ENCODE measurements at places on chromosomes 5 and 9.

- no peak for DNase-seq
These were observed 74.2 kb downstream of the ADGRV1 start for GRCh38 chr5:90632791-90633190.

- no peak for DNase-seq
These were observed 53.5 kb downstream of the TLR4 start for GRCh38 chr9:117757561-117758190.

GRCh38 chr9:112844771-112845542 is 45.7 kb downstream of the SLC46A2 start:
- DNase-seq = peak; percentile 52

GRCh38 chr9:101469026-101469425 is 33.5 kb upstream of the ALDOB start:
- DNase-seq = no peak

DNA sequence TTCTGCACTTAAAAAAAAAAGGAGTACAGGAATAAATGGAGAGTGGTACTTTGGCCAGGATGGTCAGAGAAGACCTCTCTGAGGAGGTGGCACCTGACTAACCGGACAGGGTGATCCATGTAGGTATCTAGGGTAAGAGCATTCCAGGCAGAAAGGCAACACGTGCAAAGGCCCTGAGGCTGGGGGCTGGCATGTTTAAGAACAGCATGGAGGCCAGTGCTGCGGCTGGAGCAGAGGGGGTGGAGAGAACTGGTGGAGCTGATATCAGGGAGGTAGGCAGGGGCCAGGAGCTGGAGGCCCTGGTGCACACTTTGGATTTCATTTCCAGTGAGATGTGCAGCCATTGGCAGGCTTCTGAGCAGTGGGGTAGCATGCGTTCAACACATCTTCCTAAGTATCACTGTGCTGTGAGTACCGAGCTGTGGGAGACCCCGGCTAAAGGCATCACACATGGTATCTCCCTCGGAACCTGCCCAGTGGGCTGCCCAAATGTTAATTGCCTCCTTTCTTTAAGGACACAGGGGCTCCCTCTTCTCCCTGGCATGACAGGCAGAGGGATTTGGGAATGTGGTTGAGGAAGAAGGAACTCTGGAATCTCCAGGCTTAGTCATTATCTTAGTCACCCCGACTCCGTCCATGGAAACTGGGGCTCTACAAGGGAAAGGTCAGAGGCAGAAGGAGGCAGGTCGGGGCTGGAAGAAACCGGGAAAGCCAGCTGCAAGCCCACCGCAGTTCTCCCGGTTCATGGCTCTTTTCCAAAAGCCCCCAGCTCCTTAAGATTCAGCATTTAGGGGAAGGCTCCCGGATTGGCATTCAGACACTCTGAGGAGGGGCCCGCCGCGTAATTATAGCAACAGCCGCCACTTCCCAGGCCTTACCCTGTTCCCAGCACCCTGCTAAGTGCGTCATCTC is 18.6 kb downstream of the SLC6A7 start:
- DNase-seq = no peak

Measured in activated CD4-positive, alpha-beta T cell treated with anti-CD3 and anti-CD28 coated beads for 1 hour (primary cell).